SW 1271 (cell line): ENCODE measurements at places on chromosomes 6 and 20.

- DNase-seq, result no peak
Observed at GRCh38 chr20:17992847-17993513, 24.2 kb downstream of the MGME1 start.

DNA sequence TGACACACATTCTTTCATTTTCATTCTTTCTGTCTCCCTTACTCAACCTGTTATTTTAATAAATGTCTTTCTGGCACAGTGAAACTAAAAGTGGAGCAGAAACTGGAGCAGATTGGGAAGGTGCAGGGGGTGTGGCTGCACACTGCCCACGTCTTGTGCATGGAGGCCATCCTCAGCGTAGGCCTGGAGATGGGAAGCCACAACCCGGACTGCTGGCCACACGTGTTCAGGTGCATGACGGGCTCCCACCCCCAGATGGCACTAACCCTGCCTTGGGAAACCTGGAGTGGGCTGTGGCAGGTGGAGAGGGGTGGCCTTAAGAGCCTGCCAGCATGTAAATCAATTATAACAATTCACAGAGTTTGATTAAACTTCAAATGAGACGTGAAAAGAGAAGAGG is 71.4 kb upstream of the PBOV1 start:
- DNase-seq, result no peak

DNA sequence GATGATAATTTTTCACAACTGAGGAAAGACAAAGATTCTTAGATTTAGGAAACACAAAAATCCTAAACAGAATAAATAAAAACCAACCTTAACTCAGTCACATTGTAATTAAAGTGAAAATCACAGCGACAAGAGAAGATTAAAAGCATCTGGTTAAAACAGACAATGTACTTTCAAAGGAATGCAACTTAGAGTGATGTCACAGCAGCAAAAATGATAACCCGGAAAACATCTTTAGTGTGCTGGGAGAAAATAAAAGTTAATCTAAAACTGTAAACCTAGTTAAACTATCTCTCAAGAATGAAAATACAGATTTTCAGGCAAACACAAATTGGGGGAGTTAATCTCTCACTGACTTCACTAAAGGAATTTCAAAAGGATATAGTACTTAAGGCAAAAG is 76.8 kb upstream of the OGFRL1 start:
- no peak for DNase-seq

DNA sequence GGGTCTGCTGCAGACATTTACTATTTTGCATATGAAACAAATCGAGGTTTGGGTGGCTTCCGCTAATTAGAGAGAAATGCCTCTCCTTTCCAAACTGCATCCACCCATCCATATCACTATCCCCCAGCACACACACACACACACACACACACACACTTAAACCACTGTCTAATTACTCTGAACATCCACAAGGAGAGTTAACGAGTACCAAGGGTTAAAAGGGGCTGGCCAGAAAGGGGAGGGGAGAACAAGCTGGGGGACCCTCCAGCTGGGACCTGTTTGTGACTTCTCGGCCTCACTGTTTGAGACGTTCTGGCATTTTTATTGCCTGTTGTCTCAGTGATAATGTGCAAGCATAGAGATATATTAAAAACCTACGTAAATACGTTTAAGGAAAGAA is 261.2 kb downstream of the FOXC1 start:
- DNase-seq, result no peak

DNA sequence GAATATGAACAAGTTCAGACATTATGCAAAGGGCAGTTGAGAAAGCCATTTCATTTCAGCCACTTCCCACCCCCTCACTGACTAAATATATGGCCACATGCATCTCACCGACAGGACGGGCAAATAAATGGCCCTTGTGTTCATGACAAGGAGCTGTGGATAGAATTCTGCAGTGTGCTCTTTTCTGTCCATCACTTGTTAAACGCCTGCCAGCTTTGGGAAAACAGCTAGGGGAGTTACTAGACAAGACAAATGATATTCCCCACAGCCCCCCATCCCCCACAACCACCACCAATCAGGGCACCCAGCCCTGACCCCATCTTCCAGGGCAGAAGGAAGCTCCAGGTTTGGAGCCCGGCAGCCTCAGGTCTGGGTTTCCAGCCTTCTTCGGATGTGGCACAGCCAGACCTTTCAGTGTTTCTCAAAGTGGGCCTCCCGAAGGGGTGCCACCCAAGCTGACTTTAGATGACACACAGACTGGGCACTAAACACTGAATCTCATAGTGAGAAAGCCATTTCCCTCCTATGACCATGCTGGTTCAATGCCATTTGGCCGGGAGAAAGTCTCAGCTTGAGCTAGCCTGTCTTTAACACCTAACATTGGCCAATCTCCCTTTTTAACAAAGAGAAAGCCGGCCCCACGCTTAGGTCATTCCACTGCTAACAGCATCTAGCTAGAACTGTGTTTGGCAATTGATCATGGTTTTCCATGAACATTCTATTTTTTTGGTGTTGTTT is 4.0 kb upstream of the RIPOR3 start:
- DNase-seq, result no peak

- no peak for DNase-seq
Observed at GRCh38 chr20:46963196-46963529, 68.5 kb downstream of the EYA2 start.

DNA sequence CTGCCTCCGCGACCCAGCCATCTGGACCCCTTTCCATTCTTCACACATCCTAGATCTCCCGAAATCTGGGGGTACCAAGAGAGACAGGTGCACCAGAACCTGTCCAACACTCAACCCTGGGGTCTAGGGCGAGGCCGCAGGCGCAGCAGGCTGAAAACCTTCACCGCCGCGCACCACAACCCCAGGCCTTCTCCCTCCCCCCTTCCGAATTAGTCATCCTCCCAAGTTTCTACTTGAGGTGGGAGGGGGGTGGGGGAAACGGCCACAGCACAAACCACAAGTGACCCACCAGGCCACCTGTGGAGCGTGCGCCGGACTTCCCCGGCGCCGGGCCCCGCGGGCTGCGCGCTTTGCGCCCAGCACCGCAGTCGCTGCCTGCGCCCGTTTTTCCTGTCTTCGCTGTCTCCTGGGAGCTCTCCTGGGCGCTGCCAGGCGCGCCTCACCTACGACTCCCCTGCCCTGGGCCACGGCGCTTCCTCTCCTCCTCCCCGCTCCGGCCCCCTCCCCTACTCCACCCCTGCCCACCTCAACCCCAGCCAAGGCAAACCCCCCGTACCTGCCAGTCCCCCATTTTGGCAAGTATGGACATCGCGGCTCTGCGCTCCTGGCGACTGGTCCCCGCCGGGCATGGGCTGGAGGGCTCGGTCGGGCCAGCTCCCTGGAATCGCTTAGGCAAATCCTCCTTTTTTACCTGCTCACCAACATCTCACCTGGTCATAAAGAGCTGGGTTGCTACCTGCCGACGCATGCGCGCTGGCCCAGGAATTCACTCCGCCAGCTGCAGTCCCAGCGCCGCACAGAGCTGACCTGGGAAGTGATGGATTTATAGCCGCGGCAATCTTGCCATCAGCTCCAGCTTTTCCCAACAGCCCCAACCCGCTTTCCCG is 4.2 kb upstream of the TFAP2A start:
- no peak for DNase-seq

- DNase-seq, result no peak
Observed at GRCh38 chr6:124873066-124873410, 89.2 kb upstream of the RNF217 start.

DNA sequence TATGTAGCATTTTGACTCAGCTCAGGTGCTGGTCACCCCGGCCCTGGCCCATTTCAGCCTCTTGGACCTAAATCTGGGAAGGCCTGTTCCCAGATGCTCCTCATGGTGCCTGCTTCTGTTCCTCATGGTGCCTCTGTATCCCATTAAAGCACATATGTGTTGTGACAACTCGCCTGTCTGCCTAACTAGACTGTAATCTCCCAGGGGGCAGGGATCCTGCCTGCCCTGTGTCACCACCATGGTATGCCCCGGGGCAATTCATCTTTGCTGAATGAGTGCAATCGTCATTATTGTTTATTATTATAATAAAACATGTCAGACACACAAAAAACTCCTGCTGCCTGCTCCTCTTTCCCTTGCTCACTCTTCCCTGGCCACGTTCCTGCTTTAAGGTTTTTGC is 62.0 kb downstream of the ZFP64 start:
- no peak for DNase-seq

GRCh38 chr20:49319208-49319809 is 41.5 kb upstream of the ZNFX1 start:
- no peak for DNase-seq

DNA sequence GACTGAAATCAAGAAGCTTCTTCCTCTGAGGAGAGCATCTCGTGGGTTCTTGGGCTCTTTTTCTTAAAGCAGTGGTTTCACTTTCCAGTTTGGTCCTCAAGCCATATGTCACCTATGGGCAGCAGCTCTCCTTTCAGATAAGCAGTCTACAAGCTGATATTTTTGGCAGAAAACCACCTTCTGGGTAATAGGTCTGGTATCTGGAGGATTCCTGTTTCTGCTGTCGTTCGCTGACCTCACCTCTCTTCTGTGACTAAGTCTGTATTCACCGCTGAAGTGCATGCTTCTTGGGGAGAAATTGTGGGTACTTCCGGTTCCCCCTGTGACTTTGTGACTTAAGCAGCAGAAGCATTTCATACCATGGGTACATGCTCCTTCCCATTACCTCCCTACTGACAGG is 193.6 kb downstream of the EDN1 start:
- peak; percentile 92 for DNase-seq

GRCh38 chr6:147000545-147001488 is 203.4 kb upstream of the STXBP5 start:
- DNase-seq, result no peak

DNA sequence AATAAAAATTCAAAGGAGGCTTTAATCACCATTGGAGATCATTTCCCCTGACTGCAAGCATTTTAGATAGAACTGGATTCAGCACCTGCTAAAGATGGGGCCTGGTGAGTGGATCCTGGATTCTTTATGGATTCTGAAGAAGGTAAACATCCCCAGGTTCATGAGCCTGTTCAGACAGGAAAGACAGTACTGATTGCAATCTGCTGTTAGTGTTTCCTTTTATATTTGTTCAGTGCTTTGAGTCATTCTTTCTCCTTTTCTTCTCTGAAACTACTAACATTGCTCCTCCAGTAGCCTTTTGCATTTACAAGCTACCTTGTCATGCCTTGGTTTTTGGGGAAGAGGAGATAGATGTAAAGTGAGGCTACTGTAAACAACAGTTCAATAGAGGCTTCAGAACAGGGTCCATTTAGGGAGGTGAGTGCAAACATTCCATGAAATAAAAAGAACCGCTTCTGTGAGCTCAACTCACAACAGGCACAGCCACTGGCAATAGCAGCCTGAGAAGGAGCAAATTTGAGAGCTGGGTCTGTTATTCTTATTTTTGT is 66.4 kb upstream of the PRL start:
- no peak for DNase-seq

DNA sequence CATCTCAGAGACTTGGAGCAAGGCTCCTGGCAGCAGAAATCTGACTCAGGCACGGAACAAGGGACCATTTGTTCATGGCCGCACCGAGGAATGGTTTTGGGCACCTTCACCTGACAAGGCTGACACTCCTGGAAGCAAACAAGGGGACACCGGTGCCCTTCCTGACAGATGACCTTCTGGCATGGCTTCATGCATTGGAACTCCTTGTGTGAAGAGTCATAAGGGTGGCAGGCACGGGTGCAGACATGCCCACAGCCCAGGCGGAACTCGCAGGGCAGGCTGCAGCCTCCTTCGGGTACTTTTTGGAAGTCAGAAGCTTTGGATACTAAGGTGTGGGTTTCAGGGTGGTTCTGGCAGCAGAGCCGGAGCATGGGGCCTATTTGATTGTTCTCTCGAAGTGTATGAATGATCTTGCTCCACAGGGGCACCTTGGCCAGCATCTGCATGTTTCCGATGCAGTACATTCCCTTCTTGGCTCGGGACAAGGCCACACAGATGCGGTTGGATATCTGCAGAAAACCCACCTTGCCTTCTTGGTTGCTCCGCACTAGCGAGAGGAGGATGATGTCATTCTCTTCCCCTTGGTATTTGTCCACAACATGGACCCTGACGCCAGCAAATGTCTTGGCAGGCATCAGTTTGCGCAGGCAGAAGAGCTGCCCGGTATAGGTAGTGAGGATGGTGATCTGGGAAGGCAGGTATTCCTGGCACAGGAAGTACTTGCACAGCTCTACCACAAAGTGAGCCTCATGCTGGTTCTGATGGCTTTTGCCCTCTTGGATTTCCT is 28.8 kb downstream of the ZNFX1 start:
- no peak for DNase-seq

DNA sequence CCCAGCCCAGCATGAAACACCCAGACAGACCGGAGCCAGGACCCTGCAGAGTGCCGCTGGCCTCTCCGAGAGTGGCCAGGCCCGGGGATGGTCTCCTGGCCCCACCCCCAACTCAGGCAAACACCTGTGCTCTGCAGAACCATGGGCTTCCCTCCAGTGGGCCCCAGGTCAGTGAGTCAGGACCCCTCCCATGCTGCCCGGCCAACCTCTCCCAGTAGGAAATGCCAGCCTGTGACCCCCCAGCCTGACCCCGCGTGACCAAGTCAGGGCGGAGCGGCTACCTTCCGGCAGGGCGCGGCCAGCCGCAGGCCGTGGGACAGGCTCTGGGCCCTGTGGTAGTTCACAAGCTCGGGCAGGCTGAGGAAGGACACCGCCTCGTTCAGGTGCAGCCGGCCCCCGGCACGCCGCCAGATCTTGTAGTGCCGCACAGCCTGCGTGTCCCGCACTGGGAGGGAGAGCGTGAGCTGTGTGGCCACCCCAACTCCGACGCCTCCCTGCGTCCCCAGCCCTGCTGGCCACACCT is 3.2 kb downstream of the PTK6 start:
- DNase-seq, result no peak
